ENCODE measurements at places on chromosomes 11 and 22.

DNA sequence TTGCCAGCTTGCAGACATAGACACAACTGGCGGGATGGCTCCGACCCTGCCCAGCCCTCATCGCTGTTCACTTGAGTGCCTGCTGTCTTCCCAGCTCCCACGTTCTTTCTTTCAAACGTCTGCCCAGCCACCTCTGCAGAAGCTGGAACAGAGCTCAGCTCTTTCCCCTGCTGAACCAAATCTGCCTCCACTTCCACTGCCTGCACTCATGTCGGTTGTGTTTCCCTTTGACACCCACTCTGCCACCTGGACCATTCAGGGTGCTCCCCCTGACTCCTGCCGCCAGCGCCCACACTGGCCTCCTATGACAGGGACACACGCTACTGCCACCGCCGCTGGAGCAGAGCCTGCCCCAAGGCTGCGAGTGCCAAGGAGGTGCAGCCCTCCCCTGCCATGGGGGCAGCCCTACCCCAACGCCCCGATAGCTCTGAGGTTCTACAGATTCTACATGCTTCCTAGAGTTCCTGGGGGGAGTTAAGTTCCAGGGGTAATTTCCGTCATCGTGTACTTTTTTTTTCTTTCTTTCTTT is 37.9 kb downstream of the TST start:
- peak; percentile 21 for DNase-seq

GRCh38 chr11:116558504-116559211 is 214.1 kb downstream of the BUD13 start:
- DNase-seq: no peak

DNA sequence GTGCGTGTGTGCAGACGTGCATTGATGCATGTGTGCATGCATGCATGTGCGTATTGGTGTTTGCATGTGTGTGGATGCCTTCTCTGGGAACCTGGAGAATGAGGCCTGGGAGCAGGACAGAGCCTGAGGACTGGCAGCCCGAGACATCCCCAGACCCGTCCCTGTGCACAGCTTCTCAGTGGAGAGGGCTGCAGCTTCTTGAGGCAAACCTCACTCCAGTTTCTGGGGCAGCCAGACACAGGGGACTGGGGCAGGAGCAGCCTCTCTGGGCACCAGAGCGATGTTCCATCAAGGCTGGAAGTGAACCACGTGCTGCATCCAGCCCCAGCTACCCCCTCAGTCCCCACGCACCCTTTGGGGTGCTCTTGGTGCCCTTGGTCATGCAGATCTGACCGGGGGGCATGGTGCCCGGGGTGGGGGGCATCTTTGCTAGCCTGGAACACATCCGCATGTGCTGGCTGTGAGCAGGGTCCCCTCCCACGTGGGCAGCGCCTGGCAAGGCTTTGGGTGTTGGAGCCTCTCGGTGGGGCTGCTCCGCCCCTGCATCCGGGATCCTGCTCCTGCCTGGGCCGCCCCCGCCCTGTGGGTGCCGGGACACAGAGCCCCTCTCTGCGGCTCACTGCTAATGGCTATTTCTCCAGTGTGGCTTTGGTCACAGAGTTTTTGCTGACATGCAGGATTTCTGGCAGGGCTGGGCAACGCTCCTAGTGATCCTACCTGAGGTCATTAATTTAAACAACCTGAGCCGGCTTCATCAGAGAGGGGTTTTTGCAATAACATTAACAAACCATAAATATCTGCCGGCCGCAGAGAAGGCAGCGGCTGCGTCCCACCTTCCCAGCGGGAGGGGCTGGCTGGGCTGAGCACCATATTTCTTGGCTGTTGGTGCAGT is 434.7 kb downstream of the TBC1D22A start:
- peak; percentile 16 for DNase-seq

GRCh38 chr22:40234658-40235057 is 56.9 kb downstream of the TNRC6B start:
- DNase-seq: no peak

- no peak for DNase-seq
These were observed 16.0 kb downstream of the PPIL2 start for GRCh38 chr22:21681566-21682370.

GRCh38 chr11:33701302-33702230 is 940 bp upstream of the C11orf91 start:
- no peak for DNase-seq
